ENCODE measurements at places on chromosomes 12 and 14.

GRCh38 chr14:73457041-73457923, 1.1 kb downstream of the NUMB start:
- DNase-seq, result no peak

- DNase-seq, result no peak
Measured at GRCh38 chr12:70045514-70045913, 197.7 kb upstream of the CNOT2 start.

GRCh38 chr12:63021116-63021515, 86.2 kb upstream of the PPM1H start:
- no peak for DNase-seq

GRCh38 chr14:65637780-65638179, 225.2 kb downstream of the FUT8 start:
- DNase-seq, result peak; percentile 7

DNA sequence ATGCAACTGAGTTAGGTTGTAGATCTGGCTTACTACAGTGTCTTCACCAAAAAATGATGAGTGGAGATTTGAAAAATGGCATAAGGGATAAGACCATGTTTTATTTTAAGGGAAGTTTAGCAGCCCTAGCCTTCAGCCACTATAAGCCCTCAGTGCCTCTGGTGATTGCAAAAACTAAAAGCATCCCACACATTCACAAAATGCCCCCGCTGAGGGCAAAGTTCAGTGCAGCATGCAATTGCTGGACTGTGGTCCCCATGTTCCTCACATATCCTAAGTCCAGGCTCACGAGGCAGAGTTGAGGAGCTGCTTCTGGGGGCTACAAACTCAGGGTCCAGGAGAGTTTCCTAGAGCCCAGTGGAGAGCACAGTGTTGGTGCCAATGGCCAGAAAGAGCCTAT, 29.6 kb upstream of the NCOR2 start:
- no peak for DNase-seq

DNA sequence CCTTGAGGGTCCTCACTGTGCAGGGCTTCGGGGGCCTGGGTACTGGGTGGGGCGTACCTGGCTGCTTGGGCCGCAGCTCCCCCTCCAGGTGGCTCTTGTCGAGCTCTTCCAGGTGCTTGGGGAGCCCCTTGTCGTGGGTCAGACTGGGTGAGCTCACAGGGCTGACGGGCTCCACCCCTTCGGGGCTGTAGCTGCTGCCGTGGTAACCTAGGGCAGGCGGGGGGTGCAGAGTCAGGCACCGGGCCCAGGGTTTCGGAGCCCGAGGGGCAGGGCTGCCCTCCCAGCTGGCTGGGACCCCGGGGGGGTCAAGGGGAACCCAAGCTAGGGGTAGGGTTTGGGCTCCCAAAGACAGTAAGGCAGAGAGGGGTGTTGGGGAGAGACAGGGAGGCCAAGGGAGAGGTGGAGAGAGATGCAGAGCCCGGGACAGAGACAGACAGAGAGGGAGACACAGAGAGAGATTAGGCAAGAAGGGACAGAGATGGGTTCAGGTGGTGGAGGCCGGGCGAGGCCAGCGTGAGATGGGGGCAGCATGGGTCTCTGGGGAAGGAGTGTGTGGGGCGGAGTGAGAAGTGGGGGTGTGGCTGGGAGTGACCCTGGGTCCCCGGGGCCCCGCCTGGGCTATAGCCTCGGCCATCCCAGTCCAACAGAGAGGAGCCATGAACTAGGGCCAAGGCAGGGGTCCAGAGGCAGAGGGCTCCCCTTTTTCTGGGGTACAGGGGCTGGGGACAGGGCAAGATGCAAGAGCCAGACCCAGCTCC, 40.7 kb downstream of the RFLNA start:
- DNase-seq, result no peak

- DNase-seq, result no peak
Measured at GRCh38 chr14:99146616-99147365, 125.2 kb downstream of the BCL11B start.

DNA sequence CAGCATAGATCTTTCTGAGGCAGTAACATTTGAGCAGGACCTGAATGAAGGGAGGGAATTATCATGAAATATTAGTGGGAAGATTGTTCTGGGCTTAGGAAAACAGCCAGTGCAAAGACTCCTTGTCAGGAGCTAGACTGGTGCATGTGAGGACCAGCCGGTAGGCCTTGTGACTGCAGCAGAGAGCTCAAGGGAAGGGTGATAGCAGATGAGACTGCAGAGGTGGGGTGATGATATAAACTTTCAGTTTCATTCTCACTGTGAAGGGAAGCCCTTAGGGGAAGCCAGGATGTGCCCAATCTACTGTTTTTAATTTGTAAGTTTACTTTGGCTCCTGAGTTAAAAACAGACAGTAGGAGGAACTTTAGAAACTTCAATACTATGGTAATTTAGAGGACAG, 12.4 kb downstream of the IL22 start:
- DNase-seq, result peak; percentile 4

DNA sequence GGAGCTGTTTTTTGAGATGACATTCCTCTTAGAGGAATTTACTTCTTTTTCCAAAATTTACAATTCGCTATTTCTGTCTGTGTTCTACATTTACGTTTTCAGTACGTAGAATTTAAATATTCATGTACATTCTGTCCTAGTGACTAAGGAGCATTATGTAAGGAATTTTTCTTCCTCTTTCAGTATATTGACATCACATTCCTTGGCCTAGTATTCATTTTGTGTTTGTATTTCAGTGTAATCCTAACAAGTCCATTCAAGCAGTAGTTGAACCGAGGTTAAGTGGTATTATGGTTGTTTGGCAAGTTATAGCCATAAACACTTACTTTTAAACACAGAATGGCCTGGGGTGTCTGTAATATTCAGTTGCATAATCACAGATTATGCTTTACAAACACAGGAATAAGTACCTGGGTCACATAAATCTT, 465.2 kb downstream of the PCNX1 start:
- no peak for DNase-seq

GRCh38 chr14:80645667-80646413, 295.7 kb downstream of the CEP128 start:
- DNase-seq, result no peak

GRCh38 chr12:117533687-117534086, 172.3 kb upstream of the NOS1 start:
- no peak for DNase-seq

DNA sequence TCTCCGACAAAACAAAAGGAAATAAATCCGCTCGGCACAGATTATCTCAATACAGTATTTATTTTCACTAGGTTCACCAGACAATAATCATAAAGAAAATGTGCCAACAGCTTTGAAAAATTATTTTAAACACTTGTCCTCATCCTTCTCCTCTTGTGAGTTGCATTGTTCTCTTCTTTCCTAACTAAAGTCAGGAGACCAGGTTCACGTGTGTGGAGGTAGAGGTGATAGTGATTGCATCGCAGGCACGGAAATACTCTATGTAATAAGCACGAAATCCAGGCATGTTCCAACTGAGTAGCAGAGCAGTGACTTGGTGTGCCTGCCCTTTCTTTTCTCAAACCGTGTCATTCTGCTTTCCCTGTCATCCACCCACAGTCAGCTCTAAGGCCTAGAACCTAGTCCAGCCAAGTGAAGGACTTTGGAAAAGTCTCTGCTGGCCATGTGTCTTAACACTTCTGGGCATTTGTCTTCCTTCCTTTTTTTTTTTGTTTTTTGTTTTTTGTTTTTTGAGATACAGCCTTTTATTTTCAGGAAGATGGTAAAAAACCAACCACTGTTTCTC, 939 bp upstream of the SEL1L start:
- DNase-seq, result no peak

GRCh38 chr12:70236990-70237389, 6.2 kb upstream of the CNOT2 start:
- no peak for DNase-seq

GRCh38 chr12:108722992-108723766, 8.1 kb downstream of the CORO1C start:
- DNase-seq, result no peak

GRCh38 chr14:71142375-71143038, 235.2 kb downstream of the PCNX1 start:
- DNase-seq, result no peak

DNA sequence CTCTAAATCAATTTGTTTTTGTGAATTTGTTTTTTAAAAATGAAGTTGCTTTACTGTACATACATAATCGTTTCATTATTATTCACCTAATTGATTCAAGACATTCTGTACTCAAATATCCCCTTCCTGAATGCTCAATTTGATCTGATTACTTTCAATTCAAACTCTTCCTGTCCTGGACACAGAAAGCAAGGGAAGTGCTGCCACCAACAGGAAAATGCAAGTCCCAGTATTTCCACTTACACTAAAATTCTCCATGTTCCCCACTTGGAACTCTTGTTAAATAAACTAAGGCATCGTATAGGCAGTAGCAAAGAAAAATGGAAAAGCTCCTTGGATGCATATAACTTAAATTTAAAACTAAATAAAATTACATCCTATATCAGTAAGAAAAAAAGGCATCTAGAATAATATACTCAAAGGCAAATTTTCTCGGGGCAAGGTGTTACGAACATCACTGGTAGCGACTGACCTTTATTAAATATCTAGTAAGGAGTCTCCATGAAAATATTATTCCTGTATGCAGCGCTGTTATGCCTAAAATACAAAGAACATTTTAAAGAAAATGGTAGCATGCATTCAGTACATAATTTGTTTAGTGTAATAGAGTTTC, 72.0 kb upstream of the DBX2 start:
- DNase-seq, result no peak

DNA sequence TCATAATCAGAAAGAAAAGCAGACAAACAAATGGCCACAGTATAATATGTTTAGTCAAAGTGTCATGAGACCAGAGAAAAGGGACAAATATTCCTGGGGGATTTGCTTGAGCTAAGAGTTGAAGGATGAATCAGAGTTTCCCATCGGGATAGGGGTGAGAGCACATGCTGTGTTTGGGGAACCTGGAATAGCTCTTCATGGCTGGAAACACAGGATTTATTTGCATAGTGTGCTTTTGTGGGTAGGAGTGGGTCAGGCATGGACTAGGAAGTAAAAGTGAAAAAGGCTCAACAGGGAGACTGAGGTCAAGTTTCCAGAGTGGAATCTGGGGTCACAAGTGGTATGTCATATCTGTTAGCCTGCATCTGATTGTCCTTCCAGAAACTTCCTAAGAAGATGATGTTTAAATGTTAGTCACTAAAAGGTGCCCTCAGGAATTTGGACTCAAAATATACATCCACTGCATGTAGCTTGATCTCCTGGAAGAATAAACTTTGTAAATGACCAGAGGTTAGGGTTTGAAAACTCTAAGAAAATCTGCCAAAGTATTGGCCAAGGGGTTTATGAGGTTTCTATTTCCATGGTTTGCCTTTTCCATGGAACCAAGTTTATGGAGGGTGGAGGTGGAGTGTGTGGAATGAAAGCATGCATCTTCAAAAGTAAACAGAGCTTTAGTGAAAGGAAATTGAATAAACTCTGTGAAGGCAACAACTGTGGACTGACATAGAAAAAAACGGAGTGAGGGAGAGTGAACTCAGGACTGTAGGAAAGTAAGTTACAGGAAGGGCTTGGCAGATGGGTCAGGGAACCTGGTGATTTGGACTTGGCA, 344.6 kb downstream of the C12orf75 start:
- DNase-seq, result no peak

DNA sequence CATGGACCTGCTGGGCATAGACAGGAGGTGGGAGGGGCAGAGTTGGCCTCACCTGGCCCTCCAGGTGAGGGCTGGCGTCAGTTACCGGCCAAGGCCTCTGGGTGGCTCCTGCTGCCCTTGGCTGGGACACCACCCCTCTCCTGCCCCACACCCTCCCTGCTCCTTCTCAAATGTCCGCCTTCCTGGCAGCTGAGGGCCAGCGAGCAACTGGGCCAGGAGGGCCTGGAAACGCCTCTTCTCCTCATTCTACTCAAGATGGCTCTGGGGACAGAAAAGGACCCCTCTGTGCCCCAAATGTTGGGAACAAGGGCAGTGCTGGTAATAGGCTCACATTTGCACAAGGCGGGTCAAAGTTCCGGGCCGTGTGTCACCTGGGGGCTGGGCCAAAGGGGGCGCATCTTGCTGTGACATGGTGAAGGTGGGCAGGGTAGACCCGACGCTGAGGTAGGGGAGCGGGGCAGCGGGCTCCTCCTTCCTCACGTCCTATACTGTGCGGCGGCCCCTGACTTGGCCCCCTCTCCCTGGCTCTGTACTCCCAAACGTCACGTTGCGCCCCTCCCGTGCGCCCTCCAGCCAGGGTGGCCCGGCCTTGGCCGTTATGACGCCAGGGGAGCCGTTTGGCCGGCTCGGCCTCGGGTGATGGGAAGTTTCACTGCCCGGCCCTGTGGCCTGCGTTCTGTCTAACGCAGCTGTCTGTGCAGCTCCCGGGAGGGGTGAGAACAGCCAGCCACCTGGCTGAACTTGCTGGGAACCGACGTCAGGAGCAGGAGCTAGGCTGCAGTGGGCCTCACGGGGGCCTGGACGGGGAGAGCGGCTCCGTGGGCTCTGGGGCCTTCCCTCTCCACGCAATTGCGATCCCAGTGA, 18.0 kb upstream of the DLK1 start:
- DNase-seq, result no peak

GRCh38 chr14:74843653-74844052, 32.3 kb downstream of the PROX2 start:
- DNase-seq, result no peak

GRCh38 chr14:84433961-84434360, 1096.0 kb upstream of the FLRT2 start:
- no peak for DNase-seq

- DNase-seq, result no peak
Measured at GRCh38 chr14:43418324-43418723, 1088.8 kb downstream of the FSCB start.

DNA sequence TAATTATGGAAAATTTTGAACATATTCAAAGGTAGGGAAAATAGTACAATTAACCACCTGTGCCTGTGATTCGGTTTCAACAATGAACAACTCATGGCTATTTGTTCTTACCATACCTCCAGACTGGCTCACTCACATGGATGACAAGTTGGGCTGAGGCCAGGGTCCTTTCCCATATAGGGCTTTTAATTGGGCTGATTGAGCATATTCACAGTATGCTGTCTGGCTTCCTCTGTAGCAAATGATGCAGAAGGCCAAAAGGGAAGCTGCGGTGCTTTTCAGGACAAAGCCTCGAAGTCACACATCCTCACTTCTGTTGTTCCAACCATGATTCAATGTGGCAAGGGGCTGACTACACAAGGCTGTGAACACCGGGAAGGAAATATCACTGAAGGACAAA, 297.5 kb upstream of the SLC16A7 start:
- no peak for DNase-seq

DNA sequence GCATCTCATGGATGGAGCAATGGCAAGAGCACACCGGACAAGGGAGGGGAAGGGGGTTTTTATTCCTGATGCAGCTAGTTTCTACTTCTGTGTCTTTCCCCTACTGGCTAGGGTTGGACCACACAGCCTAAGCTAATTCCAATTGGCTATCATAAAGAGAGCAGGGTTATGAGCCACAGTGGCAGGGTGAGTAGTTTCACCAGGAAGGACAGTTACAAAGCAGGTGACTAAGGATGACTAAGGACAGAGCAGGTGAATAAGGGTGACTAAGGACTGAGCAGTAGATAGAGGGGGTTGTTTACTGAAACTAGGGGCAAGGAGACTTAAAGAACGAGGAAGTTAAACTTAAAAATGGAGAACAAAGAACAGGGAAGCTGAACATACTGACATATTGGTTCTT, 321.4 kb upstream of the SEL1L start:
- no peak for DNase-seq

All from stimulated activated CD8-positive, alpha-beta memory T cell treated with anti-CD3 and anti-CD28 coated beads, Interleukin-12 subunit alpha, Interleukin-12 subunit beta, amount 100 ng/mL, for 1 hour (primary cell).